ENCODE measurements at places on chromosomes 12 and 14.

DNA sequence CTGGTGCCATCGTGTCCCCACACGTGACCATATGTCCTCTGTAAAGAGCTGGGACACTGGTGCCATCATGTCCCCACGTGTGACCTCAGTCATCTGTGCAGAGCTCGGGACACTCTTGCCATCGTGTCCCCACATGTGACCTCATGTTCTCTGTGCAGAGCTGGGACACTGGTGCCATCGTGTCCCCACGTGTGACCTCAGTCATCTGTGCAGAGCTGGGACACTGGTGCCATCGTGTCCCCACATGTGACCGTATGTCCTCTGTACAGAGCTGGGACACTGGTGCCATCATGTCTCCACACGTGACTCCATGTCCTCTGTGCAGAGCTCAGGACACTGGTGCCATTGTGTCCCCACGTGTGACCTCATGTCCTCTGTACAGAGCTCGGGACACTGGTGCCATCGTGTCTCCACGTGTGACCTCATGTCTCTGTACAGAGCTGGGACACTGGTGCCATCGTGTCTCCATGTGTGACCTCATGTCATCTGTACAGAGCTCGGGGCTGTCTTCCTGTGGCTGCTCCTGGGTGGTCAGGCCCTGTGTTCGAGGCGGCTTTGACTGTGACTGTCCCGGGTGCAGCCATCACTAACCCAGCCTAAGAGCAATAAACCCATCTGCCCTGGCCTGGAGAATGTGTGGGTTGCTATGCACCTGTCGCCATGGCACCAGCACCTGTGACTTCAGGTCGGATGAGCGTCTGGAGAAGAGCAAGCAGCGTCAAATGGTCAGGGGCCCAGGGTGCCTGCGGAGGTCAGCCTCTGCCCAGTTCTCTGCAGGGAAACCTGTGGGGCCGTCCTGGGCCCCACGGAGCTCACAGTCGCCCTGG lies 334.4 kb downstream of the ADGRD1 start:
- DNase-seq: no peak

DNA sequence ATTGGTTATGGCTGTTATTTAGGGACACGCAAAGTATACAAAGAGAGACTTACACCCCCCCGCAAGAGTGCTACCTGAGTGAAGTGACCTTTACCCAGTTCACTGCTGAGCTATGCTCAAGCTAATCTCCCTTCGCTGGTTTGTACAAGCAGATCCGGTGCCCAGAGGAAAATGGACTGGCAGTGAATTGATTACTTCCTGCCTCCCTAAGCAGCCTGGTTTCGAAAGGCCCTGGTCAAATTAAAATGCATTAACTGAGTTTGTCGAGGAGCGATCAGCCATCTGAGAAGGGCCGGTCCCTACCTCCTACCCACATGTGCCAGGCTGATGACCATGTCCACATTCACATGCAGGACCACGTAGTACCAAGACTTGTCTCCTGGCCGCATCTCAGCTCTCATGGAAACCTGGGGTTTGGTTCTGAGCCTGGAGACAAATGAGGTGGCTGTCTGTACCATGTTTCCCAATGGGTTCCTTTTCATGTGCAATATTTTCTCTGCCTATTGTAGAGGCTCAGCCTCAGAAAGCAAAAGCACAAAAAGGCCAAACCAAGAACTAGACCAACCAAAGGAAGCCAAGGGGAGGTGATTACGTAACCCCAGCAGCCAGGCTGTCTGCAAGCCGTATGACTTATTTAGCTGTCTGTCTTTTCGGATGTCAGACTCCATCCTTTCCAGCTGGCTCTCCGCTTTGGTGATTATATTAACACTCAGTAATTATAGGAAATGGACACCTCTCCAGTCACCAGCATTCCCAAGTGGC lies 284.7 kb upstream of the PWP1 start:
- no peak for DNase-seq

- DNase-seq: peak; percentile 34
These were observed 115.9 kb upstream of the TMPO start for GRCh38 chr12:98399532-98399931.

DNA sequence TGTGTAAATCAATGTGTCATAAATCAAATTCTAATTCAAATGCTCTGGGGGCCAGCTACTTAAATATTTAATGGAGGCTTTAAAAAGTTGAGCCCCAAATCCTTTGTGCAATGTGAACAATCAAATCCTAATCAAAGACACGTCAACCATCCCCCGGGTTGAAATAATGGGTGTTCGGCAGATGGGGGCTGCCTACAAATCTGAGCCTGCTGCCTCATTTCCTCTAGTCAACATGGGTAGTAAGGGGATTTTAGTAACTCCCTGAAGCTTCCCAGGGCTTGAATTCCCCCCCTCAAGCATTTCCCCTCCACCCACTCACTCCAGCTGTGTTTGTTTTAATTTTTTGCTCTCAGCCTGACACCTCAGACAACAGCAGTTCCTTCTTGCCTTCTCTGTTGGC lies 37.8 kb downstream of the SRRM4 start:
- DNase-seq: no peak

GRCh38 chr12:3604748-3605586 lies 114.0 kb downstream of the PRMT8 start:
- DNase-seq: no peak

- no peak for DNase-seq
These were observed 23.3 kb downstream of the DMAC2L start for GRCh38 chr14:50335389-50335788.

GRCh38 chr12:121783766-121784165 lies 9.7 kb downstream of the RHOF start:
- DNase-seq: no peak

DNA sequence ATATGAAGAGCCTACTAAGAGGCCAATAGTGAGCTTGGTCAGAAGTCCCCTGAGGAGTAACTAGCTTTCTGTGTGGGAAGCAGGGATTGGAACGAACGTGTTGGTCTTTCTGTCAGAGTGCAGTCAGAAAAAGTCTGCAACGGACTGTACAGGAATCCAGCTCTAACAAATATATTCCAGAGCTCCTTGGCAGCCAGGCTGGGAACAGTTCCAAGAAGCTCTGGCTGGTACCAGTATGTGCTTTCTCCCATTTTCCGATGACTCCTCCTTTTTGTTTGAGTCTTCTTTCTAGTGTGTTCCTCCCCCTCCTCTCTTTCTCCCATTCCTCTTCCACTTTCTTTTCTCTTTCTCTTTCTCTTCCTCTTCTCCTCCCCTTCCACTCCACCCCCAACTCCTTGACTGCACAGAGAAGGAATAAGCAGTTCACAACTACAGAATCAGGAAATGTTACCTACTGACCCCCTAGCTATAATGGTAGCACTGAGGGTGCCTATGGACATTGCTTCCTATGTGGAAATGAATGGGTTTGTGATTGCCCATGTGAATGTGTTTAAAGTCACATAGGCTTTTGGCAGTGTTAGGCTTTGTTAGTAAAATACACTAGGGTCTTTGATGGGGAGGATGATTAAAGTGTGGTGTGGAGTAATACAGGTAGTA lies 59.9 kb downstream of the TTLL5 start:
- DNase-seq: no peak

DNA sequence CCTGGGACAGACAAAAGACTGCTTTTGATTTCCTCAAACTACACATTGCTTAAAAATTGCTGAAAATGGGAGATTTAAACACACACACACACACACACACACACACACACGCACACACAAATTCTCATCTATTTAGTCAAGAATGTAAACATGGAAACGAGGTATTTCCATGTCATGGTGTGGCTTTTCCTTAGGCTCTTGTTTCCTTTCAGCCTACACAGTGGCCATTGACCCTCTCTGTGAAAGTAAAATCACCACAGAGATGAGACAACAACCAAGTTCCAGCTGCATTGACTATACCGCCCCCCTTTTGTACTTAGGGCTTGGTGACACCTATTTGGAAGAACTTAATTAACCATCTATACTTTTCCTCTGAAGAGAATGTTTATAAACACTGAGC lies 41.9 kb downstream of the TTC8 start:
- no peak for DNase-seq

DNA sequence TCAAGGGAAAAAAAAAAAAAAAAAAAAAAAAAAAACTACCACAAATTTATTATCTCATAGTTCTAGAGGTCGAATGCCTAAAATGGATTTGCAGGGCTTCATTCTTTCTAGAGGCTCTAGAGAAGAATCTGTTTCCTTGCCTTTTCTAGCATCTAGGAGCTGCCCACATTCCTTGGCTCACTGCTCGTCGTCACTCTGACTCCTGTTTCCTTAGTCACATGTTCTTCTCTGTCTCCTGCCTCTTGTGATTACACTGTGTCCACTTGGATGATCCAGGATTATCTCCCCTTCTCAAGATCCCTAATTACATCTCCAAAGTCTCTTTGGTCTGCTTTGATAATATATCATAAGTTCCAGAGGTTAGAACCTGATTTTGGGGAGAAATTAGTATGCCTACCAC lies 88.7 kb downstream of the HECTD1 start:
- DNase-seq: no peak

- DNase-seq: no peak
These were observed 2.8 kb downstream of the KRT78 start for GRCh38 chr12:52845946-52846345.

GRCh38 chr12:113974006-113974405 lies 7.9 kb upstream of the RBM19 start:
- DNase-seq: no peak

GRCh38 chr12:79295572-79295971 lies 395.2 kb downstream of the PAWR start:
- DNase-seq: no peak

DNA sequence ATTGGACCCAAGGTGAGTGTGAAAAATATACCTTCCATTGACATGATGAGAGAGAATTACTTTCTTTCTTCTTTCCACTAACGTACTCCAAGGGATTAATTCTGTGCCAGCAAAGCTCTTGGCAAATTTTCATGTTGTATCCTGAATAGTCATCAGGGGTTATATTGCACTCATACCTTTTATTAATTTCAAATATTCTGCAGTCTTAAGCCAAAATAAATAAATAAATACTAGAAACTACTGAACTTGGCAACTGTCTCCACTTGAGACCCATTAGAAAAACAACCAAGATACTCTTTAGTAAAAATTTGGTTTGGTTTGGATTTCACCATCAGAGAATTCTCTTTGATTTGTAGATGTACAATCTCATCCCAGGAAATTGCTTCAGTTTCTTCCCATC lies 22.1 kb upstream of the CLEC14A start:
- no peak for DNase-seq

DNA sequence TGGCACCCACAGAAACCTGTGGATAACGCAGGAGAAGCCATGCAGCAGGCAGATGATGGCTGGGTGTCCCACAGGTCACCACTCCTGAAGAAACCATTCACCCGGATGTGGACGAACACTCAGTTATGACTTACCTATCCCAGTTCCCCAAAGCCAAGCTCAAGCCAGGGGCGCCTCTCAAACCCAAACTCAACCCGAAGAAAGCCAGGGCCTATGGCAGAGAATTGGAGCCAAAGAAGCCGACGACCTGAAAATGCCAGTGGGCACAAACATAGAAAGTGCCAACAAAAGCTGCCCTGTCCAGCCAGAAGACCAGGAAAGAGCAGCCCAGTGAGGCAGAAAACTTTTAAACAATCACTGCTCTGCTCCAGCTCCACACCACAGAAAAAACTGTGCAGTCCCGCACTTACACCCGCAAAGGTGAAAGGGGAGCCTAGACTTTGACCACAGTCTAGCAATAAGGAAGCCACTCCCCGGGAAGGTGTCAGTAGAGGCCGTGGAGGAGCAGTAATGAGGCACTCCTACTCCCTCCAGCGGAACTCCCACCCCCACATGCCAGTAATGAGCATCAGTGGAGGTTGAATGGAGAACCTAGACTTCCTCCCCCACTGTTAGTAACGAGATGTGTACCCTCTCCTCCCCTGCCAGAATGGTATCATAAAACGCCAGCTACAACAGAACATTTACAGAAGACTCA lies 6.0 kb upstream of the ACVRL1 start:
- no peak for DNase-seq

- no peak for DNase-seq
These were observed 207.5 kb upstream of the PELI2 start for GRCh38 chr14:55910601-55911243.

DNA sequence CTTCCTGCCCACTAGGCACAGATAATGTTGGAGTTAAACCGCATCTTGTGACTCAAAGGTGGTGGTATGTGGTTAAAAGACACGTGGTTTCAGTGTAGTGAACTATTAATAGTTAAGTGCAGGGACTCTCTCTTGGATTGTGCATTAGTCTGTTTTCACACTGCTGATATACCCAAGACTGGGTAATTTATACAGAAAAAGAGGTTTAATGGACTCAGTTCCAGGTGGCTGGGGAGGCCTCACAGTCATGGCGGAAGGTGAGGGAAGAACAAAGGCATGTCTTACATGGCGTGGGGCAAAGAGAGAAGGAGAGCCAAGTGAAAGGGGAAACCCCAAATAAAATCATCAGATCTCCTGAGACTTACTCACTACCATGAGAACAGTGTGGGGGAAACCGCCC lies 362.3 kb downstream of the GLT1D1 start:
- DNase-seq: no peak

DNA sequence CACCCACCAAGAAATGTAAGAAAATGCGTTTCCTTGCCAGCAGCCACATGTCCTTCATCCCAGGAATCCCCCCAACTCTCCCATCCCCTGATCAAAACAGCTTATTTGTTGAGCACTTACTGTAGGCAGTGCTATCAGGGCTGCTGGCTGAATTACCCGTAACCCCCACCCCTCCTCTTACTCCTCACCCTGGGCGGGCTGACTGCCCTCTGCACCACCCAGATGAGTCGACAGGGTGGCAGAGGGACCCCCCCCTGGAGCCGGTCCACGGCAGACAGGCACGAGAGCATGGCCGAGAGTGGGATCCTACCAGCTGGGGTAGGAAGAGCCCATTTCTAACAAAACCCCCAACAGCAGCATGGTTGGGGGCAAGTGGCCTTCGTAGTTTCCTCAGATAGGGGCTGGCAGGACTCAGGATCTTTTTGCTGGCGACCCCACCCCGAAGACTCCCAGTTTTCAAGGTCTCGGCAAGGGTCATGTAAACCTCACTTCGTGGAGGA lies 1.1 kb upstream of the RHOF start:
- DNase-seq: no peak

- DNase-seq: peak; percentile 62
These were observed 23.6 kb upstream of the RPLP0 start for GRCh38 chr12:120224304-120225199.

DNA sequence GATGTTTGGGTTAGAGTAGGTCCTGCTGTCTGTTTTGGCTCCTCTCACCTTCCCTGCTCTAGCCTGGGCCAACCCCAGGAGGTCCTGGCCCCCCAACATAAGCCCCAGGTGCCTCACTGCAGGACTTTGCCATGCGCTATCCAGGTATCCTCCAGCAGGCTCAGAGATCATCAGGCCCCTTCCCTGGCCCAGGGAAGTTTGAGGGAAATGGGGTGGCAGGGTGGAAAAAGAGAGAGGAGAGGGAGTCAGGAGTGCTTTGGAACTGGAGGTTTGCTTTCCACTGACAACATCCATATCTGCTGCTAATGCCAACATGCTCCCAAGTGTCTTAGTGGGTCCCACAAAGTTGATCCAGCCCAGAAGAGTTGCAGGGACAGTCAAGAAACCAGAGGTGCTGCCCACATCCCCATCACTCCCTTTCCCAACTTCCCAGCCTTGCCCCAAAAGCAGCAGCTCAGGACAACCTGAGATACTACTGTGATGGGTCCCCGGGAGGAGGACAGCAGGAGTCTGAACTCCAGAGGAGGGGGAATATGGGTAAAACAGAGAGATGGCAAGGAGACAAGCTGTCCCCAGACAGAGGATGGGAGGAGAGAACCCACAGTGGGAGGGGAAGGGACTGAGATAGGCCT lies 677 bp downstream of the TNS2 start:
- no peak for DNase-seq

All from GM06990 (cell line).